Memory B cell (primary cell): ENCODE measurements at places on chromosomes 1 and 21.
A peak's percentile ranks its signal among the peaks of the same experiment; 100 is the strongest.

- no peak for DNase-seq
These were observed 89.0 kb upstream of the ACTL8 start for GRCh38 chr1:17665950-17666720.

- DNase-seq, result no peak
These were observed 113.0 kb downstream of the PAPPA2 start for GRCh38 chr1:176575991-176576390.

DNA sequence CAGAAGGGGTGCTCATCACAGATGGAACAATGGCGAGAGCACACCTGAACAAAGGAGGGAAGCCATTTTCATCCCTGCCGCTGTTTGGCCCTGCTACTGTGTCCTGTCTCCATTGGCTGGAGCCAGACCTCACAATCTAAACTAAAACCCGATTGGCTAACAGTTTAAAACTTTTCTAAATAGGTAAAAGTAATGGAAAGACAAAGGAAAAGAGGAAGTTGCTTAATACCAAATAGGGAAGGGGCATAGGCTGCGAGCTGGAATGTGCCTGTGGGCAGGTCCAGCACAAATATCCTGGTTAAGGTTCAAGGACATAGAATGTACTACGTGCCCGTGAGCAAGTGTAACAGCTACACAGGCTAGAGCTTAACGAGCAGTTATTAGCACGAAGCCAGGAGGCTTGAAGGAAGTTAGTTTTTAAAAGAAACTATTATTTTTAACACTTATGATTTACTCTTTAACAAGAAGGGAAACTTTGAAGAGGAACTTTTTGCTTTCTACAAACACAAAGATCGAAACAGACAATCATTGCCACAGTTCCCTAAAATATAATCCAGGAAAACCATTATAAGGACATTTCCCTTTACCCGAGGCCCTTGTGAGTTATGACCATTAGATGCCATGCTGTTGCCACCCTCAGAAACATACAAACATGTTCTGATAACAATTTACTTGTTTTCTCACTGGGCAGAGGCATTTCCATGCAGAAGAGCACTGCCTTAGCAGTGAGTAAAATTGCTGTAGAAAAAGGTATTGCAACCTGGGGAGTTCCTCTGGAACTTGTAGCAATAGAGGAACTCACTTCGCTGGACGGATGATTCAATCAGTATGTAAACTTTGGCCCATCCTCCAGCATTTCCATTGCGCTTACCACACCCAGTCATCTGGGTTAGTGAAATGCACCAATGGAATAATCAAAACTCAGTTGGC lies 4.8 kb upstream of the PTTG1IP start:
- DNase-seq, result no peak

DNA sequence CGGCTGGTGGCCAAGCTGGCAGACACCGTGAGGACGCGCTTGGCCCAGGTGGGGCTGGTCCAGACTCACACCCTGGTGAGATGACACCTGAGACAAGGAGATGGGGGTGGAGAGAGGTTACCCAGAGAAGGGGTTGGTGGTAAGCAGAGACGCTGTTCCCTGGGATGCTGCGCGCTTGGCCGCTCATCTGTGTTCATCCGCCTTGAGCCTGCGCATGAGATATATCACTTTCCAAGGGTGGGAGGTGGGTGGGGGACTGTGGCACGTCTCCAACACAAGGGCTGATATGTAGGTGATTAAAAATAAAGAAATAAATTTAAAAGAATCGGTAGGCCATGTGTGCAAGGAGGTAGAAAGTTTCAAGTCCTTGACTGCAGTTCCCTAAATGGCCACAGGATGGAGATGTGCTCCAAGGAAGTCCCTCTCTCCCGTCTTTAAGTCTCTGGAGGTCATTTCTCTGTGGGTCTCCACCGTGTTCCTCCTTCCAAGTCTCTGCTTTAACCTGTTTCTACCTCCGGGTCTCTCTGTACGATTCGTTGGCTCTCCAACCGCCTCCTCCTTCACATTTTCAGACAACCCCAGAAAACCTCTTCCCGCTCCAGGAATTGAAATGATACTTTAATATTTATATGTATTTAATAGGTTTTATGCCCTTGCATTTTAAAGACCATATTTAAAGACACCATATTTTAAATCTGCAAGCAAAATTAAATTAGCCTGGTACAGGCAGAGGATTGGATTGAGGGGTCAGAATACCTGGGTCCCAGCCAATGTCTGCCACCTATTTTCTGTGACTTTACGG lies 4.5 kb downstream of the TTC24 start:
- peak; percentile 74 for DNase-seq

GRCh38 chr1:158095737-158096335 lies 84.9 kb upstream of the CD1D start:
- DNase-seq, result no peak

DNA sequence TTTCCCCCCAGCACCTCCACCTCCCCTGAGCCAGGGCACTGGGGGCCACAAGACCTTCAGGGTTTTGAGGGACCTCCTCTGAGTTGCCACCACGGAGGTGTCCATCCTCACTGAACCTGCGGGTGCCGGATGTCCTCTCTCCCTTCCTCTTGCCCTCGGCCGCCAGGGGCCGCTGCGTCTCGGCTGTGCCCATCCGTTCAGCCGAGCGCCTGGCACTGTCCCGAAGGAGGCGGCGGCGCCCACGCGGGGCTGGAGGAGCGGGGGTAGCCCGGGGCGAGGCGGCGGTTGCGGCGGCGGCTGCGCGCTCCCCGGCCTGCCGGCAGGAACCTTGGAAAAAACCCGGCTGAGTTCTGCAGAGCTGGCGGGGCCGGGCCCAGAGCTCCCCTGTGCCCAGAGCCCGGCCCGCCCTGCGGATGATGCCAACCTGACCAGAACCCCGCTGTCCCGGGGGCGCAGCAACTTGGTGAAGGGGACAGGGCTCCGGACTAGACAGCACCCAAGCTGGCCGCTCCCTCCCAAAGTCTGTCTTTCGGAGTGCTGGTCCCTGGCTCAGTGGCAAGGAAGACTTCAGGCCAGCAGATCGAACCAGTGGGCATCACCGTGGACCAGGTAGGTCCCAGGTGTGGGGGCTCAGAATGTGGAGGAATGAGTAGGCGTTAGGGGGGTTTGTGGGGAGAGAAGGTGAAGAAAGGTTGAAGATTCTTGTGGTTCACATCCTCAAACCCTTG lies 3.7 kb upstream of the PPM1J start:
- DNase-seq, result peak; percentile 71

- no peak for DNase-seq
These were observed 39.1 kb downstream of the FBXO2 start for GRCh38 chr1:11615090-11615489.

DNA sequence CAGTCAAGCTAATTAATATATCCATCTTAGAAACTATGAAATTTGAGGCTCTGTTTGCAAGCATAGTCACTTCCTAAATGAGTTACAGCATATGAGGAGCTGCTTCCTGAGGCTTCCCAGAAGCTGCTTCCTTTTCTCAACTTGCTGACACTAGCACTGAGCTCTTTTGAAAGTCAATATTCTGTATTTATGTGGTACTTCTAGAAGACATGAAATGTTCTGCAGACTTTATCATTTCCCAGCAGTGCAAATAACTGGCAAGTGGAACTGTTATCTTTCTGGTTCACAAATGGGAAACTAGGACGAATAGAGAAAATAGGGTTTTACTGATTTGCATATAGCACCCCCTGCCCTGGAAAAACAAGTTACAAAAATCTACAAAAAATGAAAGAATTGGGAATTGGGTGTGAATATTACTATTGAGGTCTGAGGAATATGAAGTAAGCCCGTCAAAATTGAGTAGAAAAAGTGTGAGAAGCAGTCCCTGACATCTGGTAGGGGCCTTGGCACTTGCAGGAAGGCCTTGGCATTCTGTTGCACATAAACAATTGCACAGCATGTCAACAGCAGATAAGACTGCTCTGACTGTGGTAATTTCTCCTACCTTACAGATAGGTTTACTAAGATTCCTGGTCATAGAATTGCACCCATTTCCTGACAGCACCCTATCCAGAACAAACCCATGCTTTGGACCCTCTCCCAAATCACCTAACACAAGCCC lies 7.1 kb downstream of the GIPC2 start:
- DNase-seq, result no peak

DNA sequence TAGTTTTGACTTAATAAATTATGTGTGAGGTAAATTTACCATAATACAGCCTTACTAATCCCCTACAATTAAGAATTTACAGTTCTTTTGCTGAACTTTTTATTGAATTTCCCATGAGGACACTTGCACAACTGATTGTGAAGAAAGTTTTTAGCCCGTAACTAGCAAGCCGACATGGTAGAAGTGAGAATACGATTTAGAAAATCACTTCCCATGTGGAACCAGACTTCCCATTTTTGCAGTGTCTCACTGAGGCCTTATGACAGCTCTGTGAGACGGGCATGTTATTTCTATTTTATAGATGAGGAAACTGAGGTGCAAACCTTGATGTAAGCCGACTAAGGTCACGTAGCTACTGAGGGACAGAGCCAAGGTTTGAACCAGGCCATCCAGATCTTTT lies 32.5 kb upstream of the LMO4 start:
- DNase-seq, result no peak

- DNase-seq, result no peak
These were observed 12.5 kb upstream of the MATN1 start for GRCh38 chr1:30735668-30736498.

GRCh38 chr1:240559781-240560180 lies 52.2 kb downstream of the GREM2 start:
- DNase-seq, result no peak
